ENCODE measurements at places on chromosomes 5 and 9.

GRCh38 chr5:181160152-181160754, 12.9 kb downstream of the OR2V2 start:
- DNase-seq: no peak

- DNase-seq: no peak
Observed at GRCh38 chr5:81128416-81128815, 104.7 kb upstream of the CKMT2 start.

- peak; percentile 30 for DNase-seq
Observed at GRCh38 chr9:134099123-134099761, 31.4 kb upstream of the BRD3 start.

DNA sequence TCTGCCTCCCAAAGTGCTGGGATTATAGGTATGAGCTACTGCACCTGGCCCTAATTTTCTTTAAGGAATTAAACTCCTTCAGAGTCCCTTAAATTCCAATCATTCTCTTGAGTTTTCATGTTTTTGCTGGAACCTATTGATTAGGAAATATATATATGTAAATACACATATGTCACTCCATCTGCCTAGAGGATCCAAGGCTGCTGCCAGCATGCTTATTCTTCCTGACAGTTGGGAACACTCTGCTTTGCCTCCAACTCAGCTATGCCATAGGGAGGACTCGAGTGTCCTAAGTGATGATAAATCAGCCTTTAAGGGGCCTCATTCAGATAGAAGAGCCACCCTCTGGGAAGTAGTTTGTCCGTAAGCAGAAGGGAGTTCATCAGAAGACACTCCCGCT, 21.8 kb downstream of the MFAP3 start:
- no peak for DNase-seq

- DNase-seq: peak; percentile 46
Observed at GRCh38 chr9:132018957-132019405, 60.7 kb downstream of the MED27 start.

GRCh38 chr5:174751154-174752000, 27.0 kb downstream of the MSX2 start:
- no peak for DNase-seq

- DNase-seq: no peak
Observed at GRCh38 chr9:8821910-8822666, 1022.5 kb upstream of the DMAC1 start.

GRCh38 chr5:10502130-10502529, 60.5 kb downstream of the ROPN1L start:
- DNase-seq: no peak

GRCh38 chr5:139849942-139850341, 54.3 kb downstream of the PSD2 start:
- no peak for DNase-seq

- DNase-seq: no peak
Observed at GRCh38 chr5:175687231-175687701, 29.4 kb downstream of the HRH2 start.

DNA sequence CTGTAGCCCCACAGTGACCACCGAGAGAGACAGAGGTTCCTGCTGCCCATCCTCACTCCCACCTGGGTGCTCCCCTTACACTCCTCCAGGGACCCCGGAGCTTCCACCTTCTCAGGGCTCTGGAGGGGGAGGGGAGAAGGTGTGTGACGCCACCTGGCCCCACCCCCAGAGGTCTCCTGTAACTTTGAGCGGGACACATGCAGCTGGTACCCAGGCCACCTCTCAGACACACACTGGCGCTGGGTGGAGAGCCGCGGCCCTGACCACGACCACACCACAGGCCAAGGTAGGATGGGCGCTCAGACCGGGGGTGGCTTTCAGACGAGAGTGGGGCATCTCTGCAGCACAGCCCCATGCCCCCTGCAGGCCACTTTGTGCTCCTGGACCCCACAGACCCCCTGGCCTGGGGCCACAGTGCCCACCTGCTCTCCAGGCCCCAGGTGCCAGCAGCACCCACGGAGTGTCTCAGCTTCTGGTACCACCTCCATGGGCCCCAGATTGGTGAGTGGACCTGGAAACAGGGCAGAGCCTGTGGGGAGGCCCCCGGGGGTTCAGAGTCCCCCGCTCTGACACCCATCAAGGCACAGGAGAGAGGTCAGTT, 4.5 kb downstream of the MAMDC4 start:
- DNase-seq: no peak

DNA sequence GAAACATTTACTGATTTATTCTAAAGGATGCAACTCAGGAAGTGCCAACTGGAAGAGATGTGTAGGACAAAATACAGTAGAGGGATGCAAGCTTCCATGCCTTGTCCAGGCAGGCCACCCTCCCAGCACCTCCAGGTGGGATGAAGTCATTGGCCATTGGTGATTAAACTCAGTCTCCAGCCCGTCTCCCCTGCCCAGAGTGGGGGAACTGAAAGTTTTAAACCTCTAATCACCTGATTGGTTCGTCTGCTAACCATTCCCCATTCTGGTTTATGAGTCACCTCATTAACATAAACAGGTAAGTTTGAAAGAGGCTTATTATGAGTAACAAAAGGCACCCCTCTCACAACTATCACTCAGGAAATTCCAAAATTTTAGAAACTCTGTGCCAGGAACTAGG, 8.1 kb downstream of the TNFAIP8 start:
- DNase-seq: no peak

DNA sequence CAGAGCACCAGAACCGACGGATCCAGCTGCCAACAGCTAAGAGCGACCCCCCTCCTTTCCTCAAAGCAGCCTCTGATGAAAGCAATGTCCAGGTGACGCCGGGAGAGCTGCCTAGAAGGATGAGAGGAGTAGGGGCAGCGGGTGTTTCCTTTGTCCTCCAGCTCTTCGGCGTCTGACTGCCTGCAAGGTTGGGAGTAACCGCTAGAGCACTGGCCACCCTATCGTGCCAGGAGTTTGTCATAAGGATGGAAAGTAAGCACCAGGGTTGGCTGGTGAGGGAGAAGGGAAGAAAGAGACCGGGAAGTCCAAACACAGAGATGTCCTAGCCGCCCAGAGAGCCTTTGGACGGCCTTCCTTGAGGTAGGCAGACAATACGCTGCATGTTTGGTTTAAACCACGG, 10.8 kb downstream of the MRPL36 start:
- DNase-seq: no peak

GRCh38 chr9:4508907-4509589, 18.8 kb downstream of the SLC1A1 start:
- no peak for DNase-seq

- no peak for DNase-seq
Observed at GRCh38 chr9:13805546-13805945, 508.4 kb downstream of the NFIB start.

- no peak for DNase-seq
Observed at GRCh38 chr9:89786655-89787054, 181.8 kb downstream of the GADD45G start.

GRCh38 chr5:72749362-72749997, 67.0 kb upstream of the TNPO1 start:
- no peak for DNase-seq

DNA sequence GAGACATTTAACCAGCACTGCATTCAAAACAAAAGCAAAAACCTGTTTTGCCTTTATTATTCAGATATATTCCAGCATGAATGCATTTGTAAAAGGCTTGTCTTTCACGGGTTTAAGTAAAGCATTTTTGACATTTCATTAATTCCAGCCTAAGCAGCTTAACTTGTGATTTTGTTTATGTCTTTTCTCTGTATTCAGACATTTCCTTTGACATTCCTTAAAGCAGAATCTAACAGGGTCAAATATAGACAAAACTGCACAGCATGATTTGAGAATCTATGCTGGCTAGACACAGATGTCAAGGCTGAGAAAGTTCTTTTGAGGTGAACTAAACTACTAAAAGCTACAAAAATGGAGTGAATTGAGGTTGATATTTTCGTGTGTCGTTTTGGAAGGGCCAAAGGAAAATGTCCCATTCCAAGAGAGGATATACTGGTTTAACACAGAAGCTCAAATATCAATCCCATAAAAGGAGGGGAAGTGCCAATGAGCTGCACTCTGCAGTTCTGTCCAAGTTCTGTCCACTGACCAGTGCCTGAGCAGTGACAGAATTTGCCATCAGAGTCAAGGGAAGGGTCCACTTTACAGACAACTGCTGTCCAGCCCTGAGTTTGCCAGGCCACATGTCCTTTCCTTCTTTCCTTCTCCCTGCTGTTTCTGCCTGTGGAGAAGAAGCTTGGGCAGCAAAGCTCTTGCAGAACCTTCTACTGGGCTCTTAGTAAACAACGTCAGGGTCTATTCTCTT, 198.7 kb upstream of the KLF9 start:
- DNase-seq: no peak

- DNase-seq: no peak
Observed at GRCh38 chr5:96881511-96882115, 5.3 kb downstream of the ERAP2 start.

- no peak for DNase-seq
Observed at GRCh38 chr9:135045928-135046738, 41.3 kb upstream of the OLFM1 start.

DNA sequence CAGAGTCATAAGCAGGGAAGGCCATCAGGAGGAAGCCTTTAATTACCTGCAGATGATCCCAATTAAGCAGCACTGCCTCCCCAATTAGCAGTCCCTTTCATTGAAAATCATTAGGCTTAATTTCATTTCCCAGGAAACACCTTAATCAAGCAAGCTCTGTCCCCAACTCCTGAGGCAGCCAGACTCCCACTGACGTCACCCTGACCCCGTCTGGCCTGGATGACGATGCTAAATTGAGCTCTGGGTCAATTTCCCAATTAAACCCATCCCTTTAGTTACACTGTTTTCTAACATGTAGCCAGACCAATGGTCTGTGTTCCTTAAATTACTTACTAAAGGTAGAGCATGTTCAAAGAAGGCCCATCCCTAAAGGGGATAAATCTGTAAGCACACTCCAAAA, 84.0 kb upstream of the SPOCK1 start:
- no peak for DNase-seq

DNA sequence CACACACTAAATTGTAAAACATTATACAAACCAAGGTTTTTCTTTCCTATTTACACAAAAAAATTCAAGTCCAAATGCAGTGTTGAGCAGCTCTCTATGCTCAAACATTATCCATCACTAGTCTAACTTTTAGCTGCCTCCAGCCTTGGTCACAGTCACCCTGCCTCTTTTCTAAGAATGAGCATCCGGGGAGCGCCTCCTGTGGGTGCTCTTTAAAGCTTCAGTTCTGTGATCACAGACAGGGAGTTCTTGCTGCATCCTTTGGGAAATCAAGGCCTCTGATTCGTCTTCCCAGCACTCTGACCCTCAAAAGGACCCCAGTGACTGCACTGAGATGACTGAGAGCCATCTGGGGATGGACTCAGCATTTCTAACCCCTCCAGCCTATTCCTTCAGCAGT, 289.6 kb downstream of the SEC61B start:
- DNase-seq: no peak

GRCh38 chr9:72827950-72828731, 124.7 kb downstream of the ALDH1A1 start:
- no peak for DNase-seq
